ENCODE measurements at places on chromosomes 5 and 9.

- DNase-seq = no peak
Measured at GRCh38 chr5:84354101-84354500, 30.6 kb downstream of the EDIL3 start.

DNA sequence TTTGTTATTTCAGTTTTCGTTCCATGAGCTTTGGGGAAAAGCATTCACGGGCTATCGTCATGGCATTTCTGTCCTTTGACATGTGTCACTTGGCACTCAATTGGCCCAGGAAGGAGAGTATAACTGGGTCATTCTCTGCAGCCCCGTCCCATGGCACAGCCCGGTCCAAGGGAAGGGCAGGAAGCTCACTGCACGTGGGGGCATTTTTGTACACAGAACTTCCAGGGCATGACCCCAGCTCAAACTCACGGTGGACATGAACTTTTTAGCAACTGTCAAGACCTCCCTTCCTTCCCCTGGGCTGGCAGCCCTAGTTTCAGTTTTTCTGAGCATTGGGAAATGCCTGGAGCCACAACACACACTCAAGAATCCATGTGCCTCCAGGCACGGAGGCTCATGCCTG, 161.6 kb upstream of the PANK3 start:
- DNase-seq = no peak

- no peak for DNase-seq
Measured at GRCh38 chr5:88727705-88728313, 155.2 kb downstream of the MEF2C start.

- no peak for DNase-seq
Measured at GRCh38 chr9:69745716-69746437, 13.9 kb downstream of the PTAR1 start.

DNA sequence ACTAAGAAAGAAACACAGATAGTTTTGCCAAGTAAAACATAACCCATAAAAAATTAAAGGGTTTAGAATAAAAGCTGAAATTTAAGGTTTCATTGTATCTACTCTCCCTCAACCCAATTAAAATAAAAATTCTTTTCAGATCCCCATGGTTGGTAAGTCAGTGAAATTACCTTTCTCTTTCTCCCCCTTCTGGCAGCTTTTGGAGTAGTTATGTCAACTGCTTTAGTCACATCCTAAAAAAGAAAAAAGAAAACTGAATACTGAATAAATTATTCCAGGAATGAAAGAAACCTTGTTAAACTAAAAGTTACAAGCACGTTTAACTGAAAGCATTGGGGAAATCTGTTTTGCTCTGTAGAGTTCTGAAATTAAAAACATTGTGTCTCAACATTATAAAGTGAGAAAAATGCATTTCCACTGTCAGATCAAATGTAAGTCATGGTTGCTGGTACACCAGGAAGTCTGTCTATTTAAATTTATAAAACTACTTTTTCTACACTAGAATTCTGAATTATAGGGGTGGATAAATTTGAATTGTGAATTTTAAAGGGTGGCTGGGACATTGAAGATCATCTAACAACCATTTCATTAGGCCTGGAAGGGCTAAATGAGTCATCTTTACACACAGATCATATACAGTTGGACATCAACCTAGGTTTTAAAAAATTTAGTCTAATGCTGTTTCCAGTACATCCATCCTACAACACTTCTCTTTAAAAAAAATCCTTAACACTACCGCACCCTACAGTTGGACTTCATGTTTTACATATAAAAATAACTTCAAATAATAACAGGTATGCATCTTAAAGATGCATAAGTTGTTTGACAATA, 24.7 kb downstream of the PSIP1 start:
- no peak for DNase-seq

- no peak for DNase-seq
Measured at GRCh38 chr5:77139001-77139400, 51.9 kb upstream of the ZBED3 start.

GRCh38 chr5:95800553-95800952, 22.0 kb downstream of the GLRX start:
- no peak for DNase-seq

- DNase-seq = no peak
Measured at GRCh38 chr5:177290816-177291596, 12.5 kb downstream of the RAB24 start.

GRCh38 chr5:107869438-107870115, 198.8 kb upstream of the EFNA5 start:
- DNase-seq = no peak

DNA sequence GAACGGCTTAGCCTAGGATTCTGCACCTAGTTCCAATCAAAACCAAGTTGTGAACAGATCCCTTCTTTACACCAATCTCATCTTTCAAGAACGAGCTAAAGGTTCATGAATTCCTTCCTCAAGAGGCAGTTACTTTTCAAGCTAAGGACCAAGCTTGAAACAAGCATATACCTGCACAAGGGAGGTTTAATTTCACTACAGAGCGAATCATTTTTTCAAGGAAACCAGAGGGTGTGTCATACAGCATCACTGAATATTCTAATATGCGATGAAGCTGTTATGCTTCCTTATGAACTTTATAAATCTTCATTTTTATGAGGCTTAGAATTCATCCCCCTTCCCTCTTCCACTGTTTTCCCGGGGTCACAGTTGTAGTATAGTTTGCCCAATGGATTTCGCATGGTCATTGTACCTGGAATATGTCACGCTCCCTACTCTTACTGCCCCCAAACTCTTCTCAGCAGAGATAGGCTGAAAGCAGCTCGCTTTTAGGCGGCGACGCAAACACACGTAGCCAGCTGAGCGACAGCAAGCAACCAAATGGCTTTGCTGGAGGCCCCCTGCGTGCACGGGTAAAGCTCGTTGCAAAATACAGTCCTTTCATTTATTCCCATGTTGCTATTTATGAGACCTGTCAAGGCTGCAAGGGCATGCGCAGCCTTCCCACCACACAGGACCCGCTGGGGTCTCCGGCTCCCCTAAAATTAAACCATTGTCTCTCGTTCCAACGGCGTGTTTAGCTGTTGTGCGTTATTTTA, 832 bp downstream of the LMBRD2 start:
- DNase-seq = peak; percentile 55

GRCh38 chr5:96408210-96408777, 24.8 kb downstream of the PCSK1 start:
- DNase-seq = no peak

- DNase-seq = no peak
Measured at GRCh38 chr5:110019780-110020179, 330.1 kb downstream of the MAN2A1 start.

- DNase-seq = no peak
Measured at GRCh38 chr9:76162086-76162730, 232.0 kb downstream of the RFK start.

DNA sequence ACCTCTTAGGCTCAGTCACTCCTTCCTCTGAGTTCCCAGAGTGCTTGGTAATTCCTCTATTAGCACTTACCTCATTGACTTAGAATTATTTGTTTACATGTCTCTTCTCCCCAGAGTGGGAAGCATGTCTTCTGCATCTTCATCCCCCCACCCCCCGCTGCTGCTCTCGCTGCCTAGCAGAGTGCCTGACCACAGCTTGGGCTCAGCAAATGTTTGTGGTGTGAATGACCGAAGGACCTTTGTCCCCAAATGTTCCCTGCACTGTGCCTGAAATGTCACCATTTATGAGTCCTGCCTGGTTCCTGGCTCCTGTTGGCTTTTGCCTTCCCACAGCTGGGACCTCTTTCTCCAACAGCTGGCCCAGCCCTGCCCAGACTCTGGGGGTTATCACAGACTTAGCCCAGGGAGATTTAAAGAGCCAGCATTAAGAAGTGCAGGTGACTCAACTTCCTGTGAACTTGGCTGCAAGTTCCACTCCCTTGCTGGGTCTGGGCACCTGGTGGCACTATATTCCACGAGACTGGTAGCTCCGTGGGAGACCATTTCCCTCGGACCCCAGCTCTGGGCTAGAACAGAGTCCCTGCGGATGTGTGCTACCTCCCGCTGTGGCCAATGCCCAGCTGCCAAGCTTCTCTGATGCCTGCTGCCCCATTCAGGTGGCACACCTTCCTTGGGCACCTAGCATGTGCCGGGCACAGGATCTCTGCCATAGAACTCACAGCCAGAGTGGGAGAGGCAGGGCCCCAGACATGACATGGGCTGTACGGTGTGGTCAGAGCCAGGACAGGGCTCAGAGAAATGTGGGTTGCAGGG, 1.8 kb upstream of the HMCN2 start:
- no peak for DNase-seq

- peak; percentile 42 for DNase-seq
Measured at GRCh38 chr5:107389130-107389774, 281.5 kb downstream of the EFNA5 start.
